Choroid plexus epithelial cell (primary cell): ENCODE measurements at places on chromosomes 6 and 20.

DNA sequence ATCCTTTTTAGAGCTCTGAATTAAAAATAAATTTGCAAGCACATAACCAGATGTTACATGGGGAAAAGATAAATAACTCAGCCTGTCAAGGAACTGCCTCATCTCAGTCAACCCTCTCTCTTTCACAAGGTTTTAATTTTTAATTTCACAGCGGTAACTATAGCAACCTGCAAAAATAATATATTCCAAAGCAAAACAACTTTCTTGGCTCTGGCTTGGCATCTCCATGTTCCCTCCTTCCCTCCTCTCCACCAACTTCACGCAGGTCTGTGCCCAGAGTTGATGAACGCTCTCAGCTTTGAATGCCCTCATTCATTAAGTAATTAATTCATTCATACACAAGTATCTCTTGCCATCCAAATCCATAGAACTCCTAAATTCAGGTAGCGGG is 32.5 kb upstream of the SIRPA start:
- DNase-seq = no peak

DNA sequence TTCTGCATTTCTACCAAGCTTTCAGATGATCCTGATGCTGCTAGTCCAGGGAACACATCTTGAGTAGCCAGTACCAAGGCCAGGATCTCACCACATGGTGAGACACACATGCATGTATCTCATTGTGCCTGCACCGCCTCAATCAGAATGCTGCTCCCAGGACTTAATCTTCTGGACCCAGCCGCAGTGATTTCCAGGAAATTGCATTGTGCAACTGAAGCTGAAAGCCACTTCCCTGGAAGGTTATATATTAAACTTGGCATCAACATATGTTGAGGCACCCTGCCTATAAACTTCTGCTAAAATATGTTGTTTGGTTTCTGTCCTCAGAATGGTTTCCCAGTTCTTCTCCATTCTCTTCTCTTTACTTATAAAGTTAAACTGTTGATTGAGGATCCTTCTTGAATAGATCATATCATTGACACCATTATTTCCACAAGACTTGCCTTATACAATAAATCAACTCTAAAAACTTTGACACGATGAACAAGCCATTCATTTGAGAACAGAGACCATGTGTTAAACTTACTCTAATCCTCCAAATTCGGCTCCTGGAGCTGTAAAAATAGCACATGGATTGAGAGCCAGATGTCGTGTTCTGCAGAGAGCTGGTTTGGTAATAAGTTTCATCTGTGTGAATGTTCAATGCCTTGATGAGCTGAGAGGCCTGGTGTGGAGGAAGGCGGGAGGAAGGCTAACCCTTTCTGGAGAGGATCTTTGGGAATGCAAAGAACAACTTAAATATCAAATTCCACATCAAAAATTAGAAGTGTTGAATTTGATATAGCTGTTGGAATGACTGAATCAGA is 65.0 kb upstream of the PCSK2 start:
- no peak for DNase-seq

- DNase-seq = no peak
Observed at GRCh38 chr20:8213831-8214587, 81.9 kb downstream of the PLCB1 start.

GRCh38 chr6:125173341-125174095 is 19.9 kb downstream of the TPD52L1 start:
- no peak for DNase-seq

DNA sequence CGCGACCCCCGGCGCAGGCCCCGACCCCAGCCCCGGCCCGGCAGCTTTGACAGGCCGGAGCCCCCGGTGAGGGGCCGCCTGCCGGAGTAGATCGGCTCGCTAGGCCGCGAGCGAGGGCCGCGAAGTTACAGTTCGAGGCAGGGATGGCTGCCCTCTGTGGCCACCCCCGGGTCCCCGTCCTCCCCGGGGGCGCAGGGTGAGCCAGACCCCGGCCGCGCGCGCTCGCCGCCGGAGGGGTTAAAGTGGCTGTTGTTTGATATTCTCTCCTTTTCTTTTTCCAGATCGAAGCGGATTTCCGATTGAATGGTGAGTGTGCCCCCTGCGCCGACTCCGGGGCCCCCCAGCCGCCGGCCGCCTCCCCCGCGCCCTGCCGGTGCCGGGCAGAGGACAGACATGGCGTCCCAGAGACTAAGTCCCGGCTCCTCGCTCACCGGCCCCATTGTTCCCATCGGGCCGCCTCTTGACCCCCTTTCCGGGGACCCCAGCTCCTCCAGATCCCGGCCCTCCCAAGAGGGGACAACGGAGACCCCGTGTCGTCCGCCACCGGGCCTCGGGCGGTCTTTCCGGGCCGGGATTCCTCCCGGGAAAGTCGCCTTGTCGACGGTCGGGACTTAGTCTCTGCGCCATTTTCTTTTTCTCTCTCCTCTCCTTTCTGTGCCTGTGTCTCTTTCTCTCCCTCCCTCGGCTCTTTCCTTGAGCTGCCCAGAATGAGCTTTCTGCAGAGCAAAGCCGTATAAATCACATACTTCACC is 704 bp downstream of the TOP1 start:
- DNase-seq = no peak
